C1 segment of cervical spinal cord (tissue), 14 donors: ENCODE measurements at places on chromosomes 13 and 19.

GRCh38 chr13:32828711-32829110 lies 187.5 kb upstream of the KL start:
- DNase-seq: no peak

- DNase-seq: no peak
Observed at GRCh38 chr19:30159636-30160035, 212.5 kb upstream of the ZNF536 start.

GRCh38 chr13:69565334-69565733 lies 542.3 kb upstream of the ATXN8OS start:
- no peak for DNase-seq

DNA sequence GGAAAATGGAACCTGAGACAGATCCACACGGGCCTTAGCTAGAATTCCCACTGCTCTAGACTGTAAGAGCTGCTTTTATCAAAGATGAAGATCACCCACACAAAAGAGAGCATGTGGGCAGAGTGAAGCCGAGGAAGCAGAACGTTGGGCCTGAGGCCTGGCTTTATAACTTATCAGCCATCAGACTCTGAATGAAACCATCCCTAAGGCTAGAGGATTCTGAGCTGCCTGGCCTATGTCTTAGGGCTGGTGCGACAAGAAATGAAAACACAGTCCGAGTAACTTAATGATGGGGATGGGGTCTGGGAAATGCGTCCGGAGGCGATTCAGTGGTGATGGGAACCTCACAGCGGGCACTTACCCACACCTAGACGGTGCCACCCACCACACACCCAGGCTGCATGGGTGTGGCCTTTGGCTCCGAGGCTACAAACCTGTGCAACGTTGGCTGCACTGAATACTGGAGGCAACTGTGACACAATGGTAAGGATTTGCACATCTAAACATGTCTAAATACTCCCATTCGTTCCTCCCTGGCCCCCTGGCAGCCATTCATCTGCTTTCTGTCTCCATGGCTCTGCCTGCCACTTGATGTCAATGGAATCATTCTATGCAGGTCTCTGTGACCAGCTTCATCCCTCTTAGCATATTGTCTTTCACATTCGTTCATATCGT lies 62.0 kb downstream of the SLC15A1 start:
- no peak for DNase-seq

DNA sequence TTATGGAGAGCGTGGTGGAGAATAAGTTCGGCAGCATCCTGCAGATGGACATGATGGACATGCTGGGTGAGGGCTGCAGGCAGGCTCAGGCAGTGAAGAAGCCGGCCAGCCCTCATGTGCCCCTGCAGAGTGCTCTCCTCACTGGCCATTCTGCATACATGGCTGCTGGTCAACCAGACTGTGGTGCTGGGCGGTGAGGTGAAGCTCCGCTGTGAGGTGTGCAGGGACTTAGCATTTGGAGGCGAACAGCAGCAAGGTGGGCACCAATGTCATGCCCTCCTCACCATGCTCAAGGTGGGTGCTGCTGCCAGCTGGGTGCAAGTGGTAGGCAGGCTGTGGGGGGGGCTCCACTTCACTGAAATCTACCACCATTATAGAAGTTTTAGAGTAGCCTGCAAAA lies 5.7 kb upstream of the ZNF492 start:
- no peak for DNase-seq

DNA sequence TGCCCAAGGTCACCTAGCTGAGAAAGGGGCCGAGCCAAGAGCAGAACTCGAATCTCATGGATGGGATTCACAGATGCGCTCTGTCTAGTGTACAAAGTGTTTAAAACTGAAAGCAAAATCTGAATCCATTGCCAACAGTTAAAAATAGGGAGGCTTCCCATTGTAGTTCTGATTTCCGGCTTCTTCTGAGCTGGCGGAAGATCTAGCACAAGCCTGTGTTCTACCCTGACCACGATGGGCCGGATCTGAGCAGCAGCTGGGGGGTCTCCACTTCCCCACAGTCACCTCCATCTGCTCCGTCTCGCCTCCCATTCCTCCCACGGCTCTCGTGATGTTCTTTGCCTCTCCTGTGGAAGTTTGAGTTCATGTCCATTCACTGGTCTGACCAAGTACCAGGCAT lies 2.4 kb downstream of the CACNG8 start:
- DNase-seq: no peak

DNA sequence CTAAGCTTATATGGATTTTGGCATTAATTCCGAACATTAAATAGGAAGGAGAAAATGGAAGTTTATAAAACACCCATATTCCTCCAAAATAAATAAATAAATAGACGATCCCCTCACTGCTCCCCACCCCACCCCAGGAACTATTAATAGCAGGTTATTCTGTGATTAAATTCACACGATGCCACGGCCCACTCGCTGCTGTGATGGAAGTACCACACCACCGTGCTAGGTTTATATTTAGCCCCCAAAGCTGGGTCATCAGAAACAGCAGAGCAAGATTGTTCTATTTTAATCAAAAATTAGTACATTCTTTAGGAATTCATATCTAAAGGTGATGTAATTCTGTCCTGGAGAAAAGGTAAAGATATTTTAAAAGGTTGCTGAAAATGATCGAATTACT lies 65.4 kb downstream of the CCDC70 start:
- DNase-seq: no peak

DNA sequence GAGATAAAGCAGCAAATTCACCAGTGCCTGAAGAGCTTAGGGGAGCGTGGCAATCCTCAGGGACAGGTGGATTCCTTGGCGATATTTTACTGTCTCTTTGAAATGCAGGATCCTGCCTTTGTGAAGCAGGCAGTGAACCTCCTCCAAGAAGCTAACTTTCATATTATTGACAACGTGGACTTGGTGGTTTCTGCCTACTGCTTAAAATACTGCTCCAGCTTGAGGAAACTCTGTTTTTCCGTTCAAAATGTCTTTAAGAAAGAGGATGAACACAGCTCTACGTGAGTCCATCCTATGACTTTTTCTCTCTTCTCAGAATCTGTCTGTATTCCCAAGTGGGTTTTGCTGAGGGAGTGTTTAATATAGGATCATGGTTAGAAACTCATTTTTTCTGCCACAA lies 22.6 kb downstream of the NLRP4 start:
- DNase-seq: no peak

DNA sequence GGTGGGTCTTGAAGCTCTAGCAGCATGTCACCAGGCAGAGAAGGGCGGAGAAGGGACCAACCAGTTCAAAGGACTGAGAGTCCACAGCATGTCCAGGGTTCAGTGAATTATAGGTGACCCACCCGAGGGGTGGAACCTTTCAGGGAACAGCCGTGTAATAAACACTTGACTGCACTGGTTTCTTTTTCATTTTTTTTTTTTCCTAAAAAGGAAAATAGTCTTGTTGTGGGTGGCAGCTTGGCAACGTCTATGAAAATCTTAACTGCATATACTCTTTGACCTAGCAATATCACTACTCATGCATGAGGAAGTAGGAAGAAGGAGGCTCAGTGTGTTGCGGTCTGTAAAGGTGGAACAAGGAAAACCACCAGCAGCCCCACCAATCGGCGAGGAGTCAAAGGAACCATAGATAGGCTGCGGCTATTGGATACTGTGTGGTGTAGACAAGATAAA lies 13.0 kb upstream of the MYH14 start:
- DNase-seq: no peak

GRCh38 chr19:19446655-19447437 lies 41.4 kb downstream of the GATAD2A start:
- DNase-seq: no peak

DNA sequence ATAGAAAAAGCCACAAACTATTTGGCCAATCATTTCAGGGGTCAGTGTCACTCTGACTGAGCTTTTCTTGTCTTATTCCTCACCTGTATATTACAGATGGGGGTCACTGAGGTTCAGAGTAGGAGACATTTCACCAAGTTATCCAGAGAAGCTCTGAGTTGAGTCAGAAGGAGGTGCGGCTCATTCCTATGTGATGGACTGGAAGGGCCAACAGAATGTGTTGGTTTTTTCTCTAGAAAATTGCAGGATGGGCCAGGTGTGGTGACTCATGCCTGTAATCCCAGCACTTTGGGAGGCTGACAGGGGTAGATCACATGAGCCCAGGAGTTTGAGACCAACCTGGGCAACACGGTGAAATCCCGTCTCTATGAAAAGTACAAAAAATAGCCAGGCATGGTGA lies 24.5 kb upstream of the ZNF83 start:
- no peak for DNase-seq

DNA sequence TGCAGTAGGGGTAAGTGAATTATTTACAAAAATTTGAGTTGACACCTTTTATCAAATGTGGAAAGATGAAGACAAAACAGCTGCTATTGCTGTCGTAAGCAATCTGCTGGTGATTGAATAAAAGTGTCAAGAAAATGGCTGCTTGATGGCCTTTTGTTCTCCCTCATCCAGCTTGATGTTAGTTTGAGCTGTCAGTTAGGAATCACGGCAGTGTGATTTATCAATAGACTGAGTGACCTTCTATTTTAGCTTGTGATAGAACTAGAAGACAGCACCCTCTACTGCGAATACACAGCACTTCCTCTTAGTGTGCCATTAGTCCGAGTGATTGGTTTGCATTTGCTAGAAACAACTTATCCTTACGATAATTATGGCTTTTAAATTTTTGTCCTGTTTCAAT lies 76.3 kb downstream of the MZT1 start:
- DNase-seq: no peak

GRCh38 chr13:113951246-113951999 lies 22.5 kb downstream of the C13orf46 start:
- DNase-seq: no peak

GRCh38 chr13:23861310-23861709 lies 27.9 kb downstream of the MIPEP start:
- no peak for DNase-seq

GRCh38 chr13:28576067-28576466 lies 81.1 kb upstream of the FLT1 start:
- DNase-seq: no peak
